ENCODE measurements at places on chromosomes 12 and 14. TPM values are rescaled to one million over a fixed set of nuclear protein-coding genes. Genes with fewer than 3 reads are reported as not detected.

Gene VRTN
- not detected for polyA plus RNA-seq

DNA sequence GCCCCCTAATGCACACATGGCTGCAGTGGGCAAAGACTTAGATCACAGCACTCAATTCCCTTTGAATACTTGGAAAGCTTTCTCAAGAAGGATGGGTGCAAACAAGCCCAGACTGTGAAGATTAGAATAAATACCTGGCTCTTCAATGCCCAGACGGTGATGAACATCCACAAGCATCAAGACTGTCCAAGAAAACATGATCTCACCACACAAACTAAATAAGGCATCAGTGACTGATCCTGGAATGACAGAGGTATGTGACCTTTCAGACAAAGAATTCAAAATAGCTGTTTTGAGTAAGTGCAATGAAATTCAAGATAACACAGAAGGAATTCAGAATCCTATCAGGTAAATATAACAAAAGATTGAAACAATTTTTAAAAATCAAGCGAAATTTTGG is 43.8 kb upstream of the ZDHHC17 start:
- no peaks in the 10 kb centered on the region for H3K4me1 ChIP-seq
- no peaks in the 10 kb centered on the region for H3K27me3 ChIP-seq
- H3K27ac ChIP-seq, result no peak overlapping the region

DNA sequence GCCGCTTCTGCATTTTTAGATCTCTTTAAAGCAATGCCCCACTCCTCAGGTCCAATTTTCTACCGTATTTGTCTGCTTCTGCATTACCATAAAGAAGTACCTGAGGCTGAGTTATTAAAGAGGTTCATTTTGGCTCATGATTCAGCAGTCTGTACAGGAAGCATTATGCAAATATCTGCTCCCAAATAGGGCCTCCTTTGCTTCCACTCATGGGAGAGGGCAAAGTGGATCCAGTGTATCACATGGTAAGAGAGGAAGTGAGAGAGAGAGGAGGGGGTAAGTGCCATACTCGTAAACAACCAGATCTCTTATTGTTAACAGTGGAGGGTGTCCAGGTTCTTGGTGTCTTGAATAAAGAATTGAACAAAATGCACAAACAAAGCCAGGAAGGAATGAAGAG is 316.1 kb upstream of the SEL1L start:
- no peak overlapping the region for H3K27ac ChIP-seq
- no peaks in the 10 kb centered on the region for H3K27me3 ChIP-seq
- DNase-seq, result no peak
- H3K4me1 ChIP-seq, result no peaks in the 10 kb centered on the region

DNA sequence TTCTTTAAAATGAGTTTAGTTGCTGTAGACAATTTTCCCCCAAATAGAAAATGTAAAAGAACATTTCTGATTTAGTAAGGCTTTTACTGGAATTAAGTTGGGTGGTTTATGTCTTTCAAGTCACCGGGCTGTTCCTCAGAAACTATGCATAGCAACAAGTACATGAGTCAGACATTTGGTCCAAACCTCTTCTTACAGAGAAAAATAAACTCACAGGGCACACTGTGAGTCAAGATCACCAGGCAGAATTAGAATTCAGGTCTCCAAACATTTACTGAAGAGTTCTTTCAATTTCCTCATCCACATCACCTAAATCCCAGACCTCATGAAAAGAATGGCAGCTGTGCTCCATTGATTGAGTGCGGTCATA is 476.1 kb upstream of the SOX5 start:
- no peaks in the 10 kb centered on the region for H3K4me1 ChIP-seq
- no peaks in the 10 kb centered on the region for H3K27me3 ChIP-seq
- no peak for DNase-seq
- no peak overlapping the region for H3K27ac ChIP-seq
- no peaks in the 10 kb centered on the region for H3K36me3 ChIP-seq
